ENCODE measurements at places on chromosomes 7 and 10.

DNA sequence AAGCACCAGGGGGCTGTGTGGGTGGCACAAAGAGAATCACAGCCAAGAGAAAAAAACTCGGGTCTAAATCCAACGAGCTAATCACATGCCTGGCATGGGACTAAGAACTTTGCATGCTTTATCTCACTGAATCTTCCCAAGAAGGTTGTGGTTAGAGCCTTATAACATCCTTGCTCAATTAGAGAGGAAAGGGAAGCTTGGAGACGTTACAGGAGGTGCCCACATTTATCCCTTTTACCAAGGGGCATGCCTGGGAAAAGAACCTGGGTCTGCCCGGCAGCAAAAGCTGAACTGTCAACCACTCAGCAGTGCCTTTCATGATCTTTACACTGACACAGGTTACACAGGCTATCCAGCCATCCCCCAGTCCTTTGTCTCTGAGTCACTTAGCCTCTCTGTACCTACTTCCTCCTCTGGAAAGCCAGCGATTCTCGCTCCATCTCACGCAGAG is 190.1 kb downstream of the PRPF18 start:
- DNase-seq: peak; percentile 63

- DNase-seq: peak; percentile 85
Measured at GRCh38 chr7:128831178-128831993, 1.2 kb downstream of the FLNC start.

DNA sequence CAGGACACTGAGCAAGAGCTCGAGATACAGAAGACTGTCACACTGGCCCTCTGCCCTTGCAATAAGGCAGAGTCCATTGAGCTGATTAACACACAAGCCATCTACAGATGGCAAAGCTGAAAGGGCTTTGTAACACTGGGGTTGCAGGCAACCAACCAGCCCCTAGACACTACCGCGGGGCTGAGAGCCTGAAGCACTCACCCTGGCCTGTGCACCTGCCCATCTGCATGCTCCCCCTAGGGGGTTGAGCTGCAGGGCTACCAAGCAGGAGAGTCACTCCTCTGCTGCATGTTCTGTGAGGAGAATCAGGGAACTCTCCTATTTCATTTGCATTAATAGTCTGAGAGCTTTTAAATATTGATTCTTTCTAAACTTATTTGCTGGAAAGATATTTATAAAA is 128.1 kb upstream of the VIPR2 start:
- no peak for DNase-seq

- DNase-seq: no peak
Measured at GRCh38 chr7:149850007-149850594, 11.9 kb downstream of the ZNF862 start.

GRCh38 chr7:42012313-42012712 is 224.7 kb downstream of the GLI3 start:
- DNase-seq: no peak

- peak; percentile 53 for DNase-seq
Measured at GRCh38 chr7:143415742-143416397, 7.2 kb upstream of the EPHA1 start.

GRCh38 chr10:16505161-16505560 is 16.5 kb downstream of the C1QL3 start:
- DNase-seq: no peak

GRCh38 chr10:14603534-14604102 is 171.1 kb downstream of the FAM107B start:
- no peak for DNase-seq

DNA sequence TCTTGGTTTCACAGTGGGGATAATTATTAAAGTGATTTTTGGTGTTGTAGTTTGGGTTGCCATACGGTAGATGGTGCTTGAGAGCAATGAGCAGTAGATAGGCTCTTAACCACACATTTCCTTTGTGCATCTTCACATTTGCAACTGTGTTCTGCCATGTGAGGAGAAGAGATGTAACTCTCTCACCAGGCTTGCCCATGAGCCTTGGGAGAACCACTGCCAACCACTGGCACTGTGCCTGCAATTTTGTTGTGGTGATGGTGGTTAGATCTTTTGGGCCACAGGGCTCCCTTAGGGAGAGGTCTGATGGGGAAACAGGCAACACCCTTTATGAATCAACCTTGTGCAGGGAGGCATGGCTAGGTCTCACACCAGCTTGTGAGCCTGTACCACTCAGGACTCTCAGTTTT is 204.3 kb downstream of the CCDC7 start:
- no peak for DNase-seq

GRCh38 chr10:132136097-132136521 is 50.6 kb upstream of the DPYSL4 start:
- DNase-seq: no peak

- no peak for DNase-seq
Measured at GRCh38 chr7:151076863-151077704, 3.5 kb downstream of the FASTK start.

- DNase-seq: no peak
Measured at GRCh38 chr7:118858651-118859149, 634.2 kb downstream of the ANKRD7 start.

- DNase-seq: no peak
Measured at GRCh38 chr7:11835260-11835659, 3.3 kb upstream of the THSD7A start.

GRCh38 chr10:100020142-100020885 is 10.6 kb upstream of the DNMBP start:
- DNase-seq: no peak

DNA sequence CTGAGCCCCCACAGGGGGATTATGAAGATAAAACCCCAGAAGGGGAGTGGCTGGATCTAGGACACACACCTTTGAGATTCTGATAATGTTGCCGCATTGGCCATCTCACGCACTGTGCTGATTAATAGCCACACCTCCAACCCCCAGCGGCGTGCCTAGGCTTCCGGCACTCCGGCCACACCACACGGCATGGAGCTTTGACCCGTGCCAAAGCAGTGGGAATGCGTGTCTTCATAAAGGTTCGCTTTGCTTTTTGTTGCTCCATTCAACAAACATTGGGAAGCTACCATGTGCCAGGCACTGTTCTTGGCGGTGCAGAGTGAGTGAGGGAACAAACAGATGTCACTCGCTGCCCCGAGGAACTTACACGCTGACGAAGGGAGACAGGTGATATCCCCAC is 117.6 kb downstream of the TCERG1L start:
- no peak for DNase-seq

Data from fibroblast of skin of right biceps (primary cell).